ENCODE measurements at places on chromosomes 6 and 20. TPM values are rescaled to one million over a fixed set of nuclear protein-coding genes. Genes with fewer than 3 reads are reported as not detected.

The CTCFL gene
- 2.8 TPM for polyA plus RNA-seq

The KHDC1 gene
- 12.3 TPM for polyA plus RNA-seq

The HACE1 gene
- 27.9 TPM for polyA plus RNA-seq

The C6orf163 gene
- polyA plus RNA-seq: 7.8 TPM

The TRIM15 gene
- polyA plus RNA-seq: 0.08 TPM

The BMP5 gene
- polyA plus RNA-seq: 3.8 TPM

Measured in left kidney (tissue), 8 donors.